Renal cortical epithelial cell (primary cell): ENCODE measurements at places on chromosomes 11 and 22.

GRCh38 chr11:117094776-117095175 is 3.5 kb downstream of the SIK3 start:
- peak; percentile 70 for DNase-seq

DNA sequence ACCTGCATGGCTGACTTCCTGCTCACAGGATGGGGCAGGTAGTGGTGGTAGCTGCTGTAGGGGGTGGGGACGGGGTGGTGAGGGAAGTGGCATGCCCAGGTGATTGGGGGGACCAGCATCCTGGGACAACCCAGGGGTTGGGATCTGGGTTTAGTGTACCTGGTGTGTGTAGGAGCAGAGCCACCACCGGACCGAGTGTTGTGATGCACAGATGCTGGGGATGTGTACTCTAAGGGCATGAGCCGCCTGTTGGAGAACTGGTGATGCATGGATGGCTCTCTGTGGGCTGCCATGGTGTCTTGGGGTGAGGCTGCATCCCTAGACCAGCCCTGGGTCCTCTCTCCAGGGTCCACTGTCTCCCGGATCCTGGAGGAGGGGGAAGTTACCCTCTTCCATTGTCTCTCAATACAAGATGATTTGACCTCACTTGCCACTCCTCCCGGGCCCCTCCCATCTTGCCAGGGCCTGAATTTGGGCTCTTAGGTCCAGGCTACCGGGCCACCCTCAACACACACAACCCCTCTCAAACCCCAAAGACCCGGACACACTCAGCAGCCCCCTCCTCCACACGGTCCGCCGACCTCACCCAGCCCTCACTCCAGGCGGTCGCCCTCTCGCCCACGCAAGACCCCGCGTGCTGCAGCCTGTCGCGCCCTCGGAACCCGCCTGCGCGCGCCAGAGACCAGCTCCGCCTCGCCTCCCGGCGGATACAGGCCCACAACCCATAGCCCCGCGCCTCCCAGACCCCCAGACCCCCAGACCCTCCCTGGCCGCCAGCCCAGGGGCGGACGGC is 619 bp downstream of the LRRC75B start:
- DNase-seq = no peak

DNA sequence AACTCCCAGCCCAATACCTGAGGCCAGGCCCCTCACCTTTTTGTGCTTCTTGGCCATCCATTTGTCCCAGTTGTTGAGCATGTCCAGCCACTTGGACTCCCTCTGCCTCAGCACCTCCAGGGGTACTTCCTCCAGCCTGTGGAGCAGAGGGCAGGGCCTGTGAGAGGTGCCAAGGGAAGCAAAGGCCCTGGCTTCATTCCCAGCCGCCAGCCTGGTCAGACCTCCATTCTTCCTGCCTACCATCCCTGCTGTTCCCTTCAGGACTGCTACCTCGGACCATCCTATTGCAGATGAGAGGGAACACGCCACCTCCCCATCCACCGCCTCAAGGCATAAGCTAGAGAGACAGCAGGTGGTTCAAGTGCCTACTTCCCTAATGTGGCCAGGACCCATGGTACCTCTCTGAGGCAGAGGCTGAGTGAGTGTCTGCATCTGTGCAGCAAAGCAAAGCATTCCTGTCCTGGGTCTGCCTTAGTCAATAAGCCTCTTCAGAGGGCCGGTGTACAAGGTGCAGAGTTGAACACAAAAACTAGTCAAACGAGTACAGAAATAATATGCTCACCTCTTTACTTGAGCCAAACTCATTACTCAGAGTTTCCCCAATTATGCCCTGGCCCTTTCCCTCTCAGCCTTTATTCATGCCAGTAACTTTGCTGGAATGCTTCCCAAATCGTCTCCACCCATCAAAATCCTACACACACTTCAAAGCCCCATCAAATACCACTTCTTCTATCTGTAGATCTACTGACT is 15.4 kb upstream of the CASTOR1 start:
- DNase-seq = peak; percentile 33

DNA sequence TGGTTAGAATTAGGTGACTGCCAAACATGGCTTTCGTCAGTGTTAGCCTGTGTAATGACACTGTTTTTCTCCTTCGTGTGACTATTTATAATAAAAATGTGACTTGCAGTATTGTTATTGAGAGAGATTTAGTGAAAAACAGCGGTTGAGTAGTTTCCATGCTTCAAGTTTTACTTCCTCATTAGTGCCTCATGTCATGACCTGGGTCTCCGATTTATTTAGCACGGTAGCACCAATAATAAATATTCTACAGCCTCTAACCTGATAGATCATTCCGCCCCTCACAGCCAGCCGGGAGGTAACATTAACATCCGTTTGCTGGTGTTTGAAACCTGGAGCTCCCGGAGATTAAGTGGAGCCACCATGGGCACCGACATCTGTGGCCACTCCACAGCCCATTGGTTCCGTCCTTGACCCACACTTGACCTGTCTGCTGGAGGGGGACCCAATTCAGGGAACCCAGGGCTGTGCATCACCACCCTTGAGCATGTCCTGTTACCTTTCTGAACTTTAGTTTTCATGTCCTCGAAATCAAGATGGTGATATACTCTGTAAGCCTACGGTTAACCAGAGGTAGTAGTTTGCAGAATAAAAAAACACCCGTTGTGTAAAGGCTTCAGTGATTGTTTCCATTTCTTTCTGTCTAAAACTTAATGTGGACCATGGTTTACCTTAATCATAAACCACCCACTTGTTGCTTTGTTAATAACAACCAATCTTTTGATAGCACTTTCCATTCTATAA is 104.1 kb downstream of the ATXN10 start:
- no peak for DNase-seq

- no peak for DNase-seq
These were observed 16.5 kb upstream of the MYOD1 start for GRCh38 chr11:17702876-17703275.

DNA sequence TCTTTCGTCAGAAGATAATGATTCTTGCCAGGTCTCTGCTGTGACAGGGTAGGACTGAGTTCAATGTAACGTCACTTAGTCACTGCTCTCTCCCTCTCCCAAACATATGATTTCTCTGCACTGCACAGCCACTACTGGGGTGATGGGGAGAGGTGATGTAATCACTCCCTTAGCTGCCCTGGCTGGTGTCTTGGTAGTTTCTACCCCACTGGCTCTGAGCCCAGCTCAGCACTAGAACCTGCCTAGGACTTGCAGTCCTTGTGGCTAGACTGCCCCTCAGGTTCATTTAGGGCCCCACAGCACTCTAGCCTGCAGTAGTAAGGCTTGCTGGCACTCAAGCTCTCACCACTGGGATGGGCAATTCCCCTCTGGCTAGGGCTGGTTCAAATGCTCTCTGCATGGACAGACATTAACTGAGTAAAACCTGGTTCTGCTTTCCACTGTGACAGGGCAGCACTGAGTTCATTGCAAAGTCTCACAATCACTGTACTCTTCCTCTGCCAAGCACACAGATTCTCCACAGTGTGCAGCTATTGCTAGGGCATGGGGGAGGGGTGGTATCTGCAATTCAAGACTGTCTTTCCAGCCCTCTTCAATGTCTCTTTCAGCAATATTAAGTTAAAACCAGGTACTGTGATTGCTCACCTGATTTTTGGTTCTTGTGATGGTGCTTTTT is 571.4 kb upstream of the FAT3 start:
- peak; percentile 50 for DNase-seq

DNA sequence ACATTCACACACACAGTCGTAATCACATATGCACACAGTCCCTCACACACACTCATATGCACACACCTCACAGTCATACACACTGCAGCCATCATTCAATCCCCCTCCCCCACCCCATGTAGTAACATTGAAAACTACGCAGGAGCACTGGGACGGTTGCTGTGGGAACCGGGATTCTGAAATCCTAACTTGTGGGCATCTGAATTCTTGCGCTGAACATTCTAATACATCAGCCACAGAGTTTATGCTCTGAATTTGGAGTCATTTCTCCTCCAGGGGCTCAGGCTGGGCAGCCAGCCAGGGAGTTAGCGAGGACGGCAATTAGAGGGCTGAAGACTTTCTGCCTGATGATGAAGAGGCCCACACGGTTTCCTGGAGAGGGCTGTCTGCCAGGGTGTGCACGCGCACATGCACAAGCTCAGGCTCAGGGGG is 32.7 kb downstream of the CD6 start:
- DNase-seq = no peak

GRCh38 chr22:33477120-33478111 is 419.2 kb upstream of the SYN3 start:
- DNase-seq = no peak

DNA sequence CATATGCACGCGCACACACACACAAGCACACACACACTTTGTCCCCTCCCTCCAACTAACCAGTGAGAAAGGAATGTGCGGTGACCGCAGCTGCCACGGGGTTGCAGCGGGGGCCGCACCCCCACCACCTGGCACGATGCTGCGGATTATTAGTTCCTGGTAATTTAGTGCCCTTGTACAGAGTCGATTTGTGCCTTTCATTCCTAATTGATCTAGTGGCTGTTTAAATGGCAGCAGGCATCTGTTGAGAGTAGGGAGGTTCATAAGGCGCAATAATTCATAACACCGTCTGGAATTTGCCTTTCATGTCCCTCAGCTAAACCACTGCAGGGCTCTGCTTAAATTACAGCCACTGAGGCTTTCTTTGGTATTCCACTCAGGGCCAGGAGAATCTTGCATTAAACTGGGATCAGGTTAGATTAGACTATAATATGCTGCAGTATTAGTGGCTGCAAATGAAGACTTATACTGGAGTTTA is 113.7 kb downstream of the FEZ1 start:
- no peak for DNase-seq

DNA sequence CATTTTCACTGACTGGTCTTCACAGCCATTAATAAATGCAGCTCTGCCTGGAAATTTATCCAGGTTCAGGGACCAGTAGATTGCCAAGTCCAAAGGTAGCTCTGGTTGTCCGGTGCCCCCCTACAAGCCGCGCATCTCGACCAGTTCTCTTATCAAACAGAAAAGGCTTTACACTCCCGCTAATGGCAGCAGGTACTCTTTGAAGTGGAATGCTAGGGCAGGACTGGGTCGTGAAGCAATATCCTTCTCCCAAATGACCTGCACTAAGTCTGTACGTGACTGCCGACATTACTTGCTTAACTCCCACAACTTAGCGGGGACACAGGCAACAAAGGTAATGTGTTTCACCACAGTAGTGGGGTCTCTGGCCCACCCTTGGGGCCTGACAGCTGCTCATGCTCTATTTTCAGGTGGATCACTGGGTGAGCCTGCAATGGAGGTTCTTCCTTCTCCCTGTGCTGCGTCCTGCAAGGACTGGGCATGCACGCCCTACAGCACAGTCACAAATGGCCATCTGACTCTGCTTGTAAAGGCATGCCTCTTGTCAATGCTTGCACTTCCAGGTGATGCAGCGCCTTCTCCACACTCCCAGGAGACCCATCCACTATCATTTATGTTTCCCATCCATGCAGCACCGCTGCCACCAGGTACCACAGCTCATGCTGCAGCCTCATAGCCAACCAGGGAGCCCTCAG is 96.1 kb upstream of the CTSC start:
- DNase-seq = no peak

- no peak for DNase-seq
These were observed 27.2 kb upstream of the A4GALT start for GRCh38 chr22:42747701-42748513.

- DNase-seq = no peak
These were observed 1.4 kb downstream of the SLC25A22 start for GRCh38 chr11:796565-797295.

- no peak for DNase-seq
These were observed 313.9 kb upstream of the B3GAT1 start for GRCh38 chr11:134725716-134726639.

DNA sequence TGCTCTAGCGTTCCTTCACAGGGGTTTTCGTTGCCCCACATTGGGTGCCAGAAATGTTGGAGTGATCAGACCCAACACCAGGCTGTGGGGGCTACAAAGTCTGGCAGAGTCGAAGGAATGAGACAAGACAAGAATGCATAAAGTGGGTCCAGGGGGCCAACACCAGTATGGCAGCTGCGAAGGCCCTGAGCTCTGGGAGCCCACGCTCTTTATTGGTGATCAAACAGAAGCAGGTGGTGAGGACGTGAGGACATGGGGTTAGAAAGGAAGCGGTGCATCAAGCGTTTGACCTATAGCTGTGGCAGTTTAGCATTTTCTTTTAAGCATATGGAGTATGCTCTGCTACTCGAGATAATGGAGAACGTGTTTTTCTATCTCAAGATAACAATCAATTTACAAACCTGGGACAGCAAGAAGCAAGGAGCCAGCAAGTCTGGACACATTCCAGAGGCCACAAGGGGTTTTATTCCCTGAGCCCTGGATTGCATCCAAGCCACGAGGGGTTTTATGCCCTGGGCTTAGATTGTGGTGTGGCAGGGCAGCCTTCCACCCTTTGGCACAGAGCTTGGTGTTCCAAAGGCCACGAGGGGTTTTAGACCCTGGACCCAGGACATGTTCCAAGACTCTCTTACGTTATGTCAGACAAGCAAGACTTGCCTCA is 3.9 kb upstream of the DNAJB13 start:
- no peak for DNase-seq

DNA sequence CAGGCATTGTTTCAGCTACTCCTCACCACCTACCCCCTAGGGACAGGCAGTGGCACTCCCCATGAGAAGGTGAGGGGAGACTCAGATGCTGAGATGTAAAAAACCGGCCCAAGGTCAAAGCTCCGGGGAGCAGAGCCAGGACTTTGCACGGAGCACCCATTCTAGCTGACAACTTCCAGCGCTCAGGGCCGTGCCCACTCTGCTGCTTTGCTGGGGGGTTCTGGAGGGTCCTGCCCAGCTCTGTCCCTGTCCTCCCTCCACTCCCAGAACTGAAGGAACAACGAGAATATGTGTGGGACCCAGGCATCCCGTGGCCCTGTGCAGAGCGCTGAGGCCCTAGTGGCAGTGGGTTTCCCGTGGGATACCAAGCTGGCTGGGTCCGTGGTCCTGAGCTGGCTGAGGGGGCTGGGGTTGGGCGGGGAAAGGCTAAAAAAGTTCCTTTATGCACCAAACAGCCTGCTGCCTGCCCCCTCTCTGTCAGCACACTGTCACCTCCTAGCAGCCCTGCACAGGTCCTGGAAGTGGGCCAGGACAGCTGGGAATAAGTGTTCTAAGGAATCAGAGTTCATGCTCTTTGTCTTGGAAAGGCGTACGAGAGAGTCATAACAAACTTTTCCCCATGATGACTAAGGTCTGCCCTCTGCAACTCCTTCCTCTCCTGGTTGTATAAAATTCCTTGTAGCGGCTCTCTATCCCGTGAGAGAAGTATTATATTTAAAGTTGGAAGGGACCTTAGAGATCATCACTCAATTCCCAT is 1.9 kb downstream of the MS4A10 start:
- DNase-seq = peak; percentile 53
